Left renal cortex interstitium (tissue), 4 donors: ENCODE measurements at places on chromosomes 6 and 20.

DNA sequence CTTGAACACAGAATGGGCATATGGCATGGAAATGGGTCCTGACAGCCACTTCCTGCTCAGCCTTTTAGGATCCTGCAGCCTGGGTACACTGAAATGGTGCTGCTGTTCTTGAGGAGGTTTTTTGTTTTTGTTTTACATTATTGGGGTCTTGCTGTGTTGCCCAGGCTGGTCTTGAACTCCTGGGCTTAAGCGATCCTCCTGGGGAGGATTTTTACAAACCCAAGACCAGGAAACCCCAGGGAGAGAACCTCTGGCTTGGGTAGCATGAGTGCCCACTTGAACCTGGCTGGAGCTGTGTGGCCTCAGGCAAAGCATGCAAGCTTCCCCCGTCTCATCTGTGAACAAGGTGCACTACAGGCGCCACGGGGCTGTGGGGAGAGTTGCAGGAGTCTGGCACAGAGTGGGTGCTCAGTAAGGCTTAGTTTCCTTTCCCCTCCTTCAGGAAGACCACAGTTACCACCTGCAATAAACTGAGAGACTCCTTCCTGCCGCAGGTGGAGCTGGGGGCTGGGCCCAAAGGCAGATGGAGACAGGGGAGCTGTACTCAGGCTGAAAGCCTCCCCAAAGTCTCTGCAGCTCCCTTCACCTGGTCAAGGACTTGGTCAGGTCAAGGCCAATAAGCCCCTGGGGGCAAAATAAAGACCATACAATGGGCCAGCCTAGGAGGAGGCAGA is 1.8 kb downstream of the SLA2 start:
- DNase-seq = no peak

DNA sequence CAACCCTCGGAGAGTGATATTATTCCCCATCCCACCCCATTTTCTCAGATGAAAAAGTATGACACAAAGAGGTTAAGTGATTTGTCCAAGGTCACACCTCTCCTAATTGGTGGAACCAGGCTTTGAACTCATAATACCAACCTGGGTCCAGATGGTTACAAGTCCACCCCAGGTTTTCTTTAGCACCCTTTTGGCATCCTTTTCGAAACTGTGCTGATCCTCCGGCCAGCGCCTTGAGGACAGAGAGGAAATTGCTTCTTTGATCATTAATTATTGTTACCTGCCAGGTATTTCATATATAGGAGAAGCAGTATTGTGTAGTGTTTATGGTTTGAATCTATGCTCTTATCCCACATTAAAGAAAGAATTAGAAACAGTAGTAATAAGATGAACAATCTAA is 29.3 kb upstream of the PDYN start:
- no peak for DNase-seq

DNA sequence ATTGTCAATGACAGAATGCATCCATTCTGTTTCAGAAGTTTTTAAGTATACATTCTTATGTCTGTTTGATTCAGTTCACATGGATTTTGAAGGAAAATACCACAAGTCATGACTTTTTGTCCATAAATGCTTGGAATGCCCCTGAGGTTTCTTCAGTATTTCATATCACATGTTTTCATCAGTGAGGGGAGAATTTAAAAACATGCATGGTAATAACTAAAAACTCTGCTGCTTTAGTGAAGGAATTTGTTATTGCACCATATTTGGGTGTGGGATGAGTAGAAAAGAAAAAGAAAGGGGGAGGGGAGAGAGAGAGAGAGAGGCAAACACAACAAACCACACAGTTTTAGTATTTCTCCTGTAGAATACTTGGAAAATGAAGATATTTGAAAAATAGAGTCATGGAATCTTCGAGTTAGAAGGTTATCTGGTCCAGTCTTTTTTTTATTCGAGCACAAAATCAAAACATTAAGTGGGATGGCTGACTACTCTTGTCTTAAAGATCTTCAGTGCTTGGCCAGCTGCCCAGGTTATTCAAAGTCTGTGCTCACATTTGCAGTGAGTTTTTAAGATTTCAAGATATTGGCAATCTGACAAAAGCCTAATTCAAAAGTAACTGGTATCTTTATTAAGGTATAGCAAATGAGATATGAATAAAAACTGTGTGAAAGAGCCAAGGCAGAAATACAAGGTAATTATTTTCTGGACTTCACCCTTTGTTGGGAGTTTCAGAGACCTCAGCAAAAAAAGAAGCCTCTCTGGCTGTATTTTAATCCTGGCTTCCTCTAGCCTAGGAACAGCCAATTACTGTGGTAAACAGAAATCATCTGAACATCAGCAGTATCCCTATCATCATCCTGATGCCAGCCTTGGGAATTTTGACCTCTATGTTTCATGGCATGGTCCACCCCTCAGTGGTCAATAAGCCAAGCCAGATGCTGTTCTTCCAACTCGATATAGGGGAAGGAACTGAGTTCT is 687.9 kb upstream of the CITED2 start:
- DNase-seq = peak; percentile 25

DNA sequence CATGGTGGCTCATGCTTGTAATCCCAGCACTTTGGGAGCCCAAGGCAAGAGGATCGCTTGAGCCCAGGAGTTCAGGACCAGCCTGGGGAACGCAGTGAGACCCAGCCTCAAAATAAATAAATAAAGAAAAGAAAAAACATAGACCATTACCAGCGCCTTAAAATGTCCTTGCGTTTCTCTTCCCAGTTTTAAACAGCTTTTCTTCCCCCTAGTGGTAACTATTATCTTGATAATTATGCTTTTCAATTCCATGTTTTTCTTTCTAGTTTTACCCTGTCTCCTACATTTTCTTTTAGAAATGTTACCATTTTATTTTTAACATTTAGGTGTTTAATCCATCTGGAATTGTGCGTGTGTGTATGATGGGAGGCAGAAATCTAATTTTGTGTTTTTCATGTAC is 24.4 kb downstream of the DNAH8 start:
- no peak for DNase-seq

GRCh38 chr6:112016320-112016719 is 37.6 kb upstream of the CCN6 start:
- no peak for DNase-seq

GRCh38 chr6:105867277-105867676 is 218.9 kb upstream of the PRDM1 start:
- DNase-seq = no peak

- no peak for DNase-seq
These were observed 4.9 kb upstream of the LRRN4 start for GRCh38 chr20:6058684-6059295.

DNA sequence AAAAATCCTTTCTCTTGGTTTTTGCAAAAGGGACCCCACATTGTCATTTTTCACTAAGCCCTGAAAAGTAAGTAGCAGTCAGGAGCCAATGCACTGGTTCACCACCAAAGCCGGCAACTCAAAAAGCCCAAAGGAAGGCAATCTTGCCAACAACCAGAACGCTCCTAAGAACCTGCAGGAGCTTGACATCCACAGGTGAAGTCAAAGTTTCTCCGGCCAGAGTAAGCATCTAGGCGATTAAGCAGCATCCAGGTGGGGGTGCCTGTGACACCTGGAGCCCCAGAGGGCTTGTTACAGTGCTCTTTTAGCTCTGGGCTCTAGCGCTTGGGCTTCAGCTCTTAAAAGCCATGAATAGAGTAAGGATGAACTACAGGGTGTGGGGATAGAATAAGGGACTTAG is 36.1 kb downstream of the SLC35D3 start:
- DNase-seq = no peak

DNA sequence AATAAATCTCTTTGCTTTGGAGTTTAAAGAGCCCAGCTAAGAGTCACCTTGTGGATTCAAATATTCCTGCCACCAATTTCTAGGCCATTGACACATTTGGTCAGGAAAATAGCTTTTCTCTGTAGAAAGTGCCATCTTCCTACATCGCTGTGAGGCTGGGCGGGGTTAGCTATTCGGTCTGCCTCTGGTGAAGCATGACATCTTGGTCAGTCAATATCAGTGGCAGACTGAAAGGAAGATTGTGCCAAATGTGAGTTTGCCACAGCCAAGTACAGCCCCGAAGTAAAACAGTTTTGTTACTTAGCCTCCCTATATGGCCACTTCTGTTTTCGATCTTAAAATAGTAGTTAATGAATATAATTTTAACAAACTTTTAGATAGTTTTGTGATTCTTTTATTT is 65.5 kb upstream of the FABP7 start:
- no peak for DNase-seq

GRCh38 chr20:19770375-19770774 is 12.3 kb downstream of the RIN2 start:
- DNase-seq = no peak

DNA sequence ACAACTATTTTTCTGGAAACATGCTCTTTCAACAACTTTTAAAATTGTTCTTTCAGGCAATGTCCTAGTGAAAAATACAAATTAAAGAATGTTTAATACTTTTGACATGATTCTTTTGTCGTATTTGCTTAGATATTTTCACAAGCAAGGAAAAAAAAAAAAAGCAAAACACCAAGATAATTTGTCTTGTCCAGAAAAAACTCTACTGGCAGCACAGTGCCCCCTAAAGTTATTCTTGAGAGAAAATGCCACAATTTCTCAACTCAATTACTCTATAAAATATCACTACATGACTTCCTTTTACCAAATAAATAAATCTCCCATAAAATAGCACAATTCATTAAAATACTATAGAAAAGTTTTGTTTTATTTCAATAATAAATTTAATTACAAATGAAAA is 652.5 kb upstream of the EPHA7 start:
- no peak for DNase-seq

- DNase-seq = no peak
These were observed 210.9 kb downstream of the TINAG start for GRCh38 chr6:54519161-54519560.

DNA sequence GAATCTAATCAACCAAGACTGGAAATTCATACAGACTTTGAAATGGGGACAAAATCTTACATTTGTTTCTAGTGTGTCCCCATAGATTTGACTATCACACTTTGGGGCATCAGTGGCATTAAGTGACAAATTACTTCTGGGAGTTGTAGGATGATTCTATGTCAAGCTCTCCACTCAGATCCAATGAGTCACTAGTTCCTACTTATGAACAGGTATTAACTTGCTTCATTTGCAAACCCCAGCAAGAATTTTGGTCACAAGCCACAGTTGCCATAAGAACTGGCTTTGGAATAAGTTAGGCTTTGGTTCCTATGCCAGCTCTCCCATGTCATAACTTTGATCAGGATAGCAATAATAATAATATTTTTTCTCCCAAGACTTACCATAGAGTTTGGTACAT is 77.6 kb upstream of the PTPRK start:
- no peak for DNase-seq

DNA sequence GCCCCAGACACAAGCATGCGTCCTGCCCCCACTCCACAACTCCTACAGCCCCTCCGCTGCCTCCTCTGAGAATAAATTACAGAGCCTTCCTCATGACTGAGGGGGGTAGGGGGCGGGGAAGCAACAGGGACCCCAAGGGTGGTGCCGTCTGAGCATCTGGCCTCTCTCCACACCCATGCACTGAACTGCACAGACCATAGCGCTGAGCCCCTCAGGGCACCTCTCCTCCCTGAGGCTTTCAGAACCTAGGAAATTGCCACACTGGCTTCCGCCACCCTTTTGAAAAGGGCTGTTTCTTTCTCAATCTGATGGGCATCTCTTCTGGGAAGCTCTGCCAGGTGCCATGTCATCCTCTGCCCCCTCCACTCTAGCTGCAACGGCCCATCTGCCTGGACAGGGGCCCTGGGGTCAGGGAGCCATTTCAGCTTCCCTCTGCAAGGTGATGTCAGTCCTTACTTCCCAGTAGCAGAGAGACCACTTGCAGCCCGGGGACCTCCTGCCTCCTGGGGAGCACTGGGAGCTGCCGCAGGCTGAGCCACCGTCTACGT is 2.5 kb downstream of the CST7 start:
- no peak for DNase-seq

GRCh38 chr6:148523551-148523950 is 180.9 kb downstream of the SASH1 start:
- no peak for DNase-seq

DNA sequence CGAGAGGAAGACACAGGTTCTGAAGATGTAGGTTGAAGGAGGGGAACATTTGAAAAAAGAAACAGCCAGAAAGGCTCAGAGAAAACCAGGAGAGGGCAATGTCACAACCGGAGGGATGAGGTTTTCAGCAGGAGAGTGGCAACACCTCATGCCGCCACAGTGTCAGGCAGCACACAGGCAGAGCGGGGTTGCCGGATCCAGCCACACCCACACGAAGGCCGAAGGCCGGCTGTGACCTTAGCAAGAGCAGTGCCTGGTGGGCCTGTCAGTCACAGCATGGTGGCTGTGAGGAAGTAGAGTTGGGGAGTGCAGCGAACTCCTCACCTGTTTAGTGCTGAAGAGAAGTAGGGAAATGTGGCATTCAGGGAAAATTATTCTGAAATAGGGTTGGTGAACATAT is 14.0 kb downstream of the HDDC2 start:
- DNase-seq = no peak

- no peak for DNase-seq
These were observed 1089.9 kb upstream of the DEFB115 start for GRCh38 chr20:30167540-30167939.

DNA sequence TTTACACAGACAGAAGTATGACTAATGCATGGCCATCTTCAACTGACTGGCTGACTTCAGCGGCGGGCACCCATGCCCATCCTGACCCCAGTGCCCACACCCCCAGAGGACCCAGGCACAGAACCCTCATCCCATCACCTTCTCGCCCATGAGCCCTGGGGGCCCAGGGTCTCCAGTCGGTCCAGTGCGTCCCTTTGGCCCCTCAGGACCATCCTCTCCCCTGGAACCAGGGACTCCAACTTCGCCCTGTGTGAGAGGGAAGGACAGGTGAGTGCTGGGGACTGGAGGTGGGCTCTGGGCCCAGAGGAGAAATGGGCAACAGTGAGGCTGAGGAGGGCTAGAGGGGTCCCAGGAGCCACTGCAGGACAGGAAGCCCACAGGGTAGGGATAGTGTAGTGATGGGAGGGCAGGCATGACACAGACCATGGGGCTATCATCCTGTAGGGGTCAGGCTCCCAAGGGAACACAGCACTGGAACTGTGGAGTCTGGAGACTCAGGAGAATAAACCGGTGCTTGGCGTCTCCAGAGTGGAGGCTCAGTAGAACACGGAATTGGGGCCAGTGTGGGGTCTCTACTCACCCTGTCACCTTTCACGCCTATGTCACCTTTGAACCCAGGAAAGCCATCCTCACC is 16.7 kb downstream of the COL11A2 start:
- no peak for DNase-seq

GRCh38 chr20:41110930-41111577 is 26.3 kb upstream of the PLCG1 start:
- no peak for DNase-seq

DNA sequence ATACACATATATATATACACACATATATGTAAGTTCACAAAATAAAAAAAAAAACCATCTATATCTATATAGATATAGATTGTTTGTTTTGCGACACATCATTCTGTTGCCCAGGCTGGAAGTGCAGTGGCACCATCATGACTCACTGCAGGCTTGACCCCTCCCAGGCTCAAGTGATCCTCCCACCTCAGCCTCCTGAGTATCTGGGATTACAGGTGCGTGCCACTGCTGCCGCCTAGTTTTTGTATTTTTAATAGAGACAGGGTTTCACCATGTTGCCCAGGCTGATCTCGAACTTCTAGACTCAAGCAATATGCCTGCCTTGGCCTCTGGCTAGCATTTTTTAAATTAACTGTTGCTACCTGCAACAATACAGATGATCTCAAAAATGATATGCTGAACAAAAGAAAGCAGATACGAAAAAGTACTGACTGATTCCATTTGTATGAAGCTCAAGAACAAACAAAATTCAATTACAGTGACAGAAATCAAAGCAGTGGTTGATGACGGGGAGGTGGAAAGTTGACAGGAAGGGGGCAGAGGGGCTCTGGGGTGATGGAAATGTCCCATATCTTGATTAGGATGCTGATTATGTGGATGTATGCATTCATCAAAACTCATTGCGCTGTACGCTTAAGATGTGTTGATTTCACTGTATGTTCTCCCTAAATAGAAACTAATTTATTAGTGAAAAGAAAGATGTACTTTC is 49.6 kb downstream of the ATXN1 start:
- no peak for DNase-seq
